ENCODE measurements at places on chromosomes 12 and 14. TPM values are rescaled to one million over a fixed set of nuclear protein-coding genes. Genes with fewer than 3 reads are reported as not detected.

- no peak for DNase-seq
Observed at GRCh38 chr12:131577766-131578165, 133.1 kb upstream of the SFSWAP start.

The KLHDC1 gene
- total RNA-seq, result not detected

The NANOG gene
- total RNA-seq, result 229 TPM

GRCh38 chr12:91347481-91348214 is 165.0 kb upstream of the DCN start:
- DNase-seq, result no peak

GRCh38 chr12:12583510-12584178 is 21.0 kb upstream of the DUSP16 start:
- no peak for DNase-seq
